AG09319 (cell line): ENCODE measurements at places on chromosomes 2 and 18.

- DNase-seq: no peak
Measured at GRCh38 chr2:41989501-41990180, 58.2 kb upstream of the PKDCC start.

- DNase-seq: peak; percentile 53
Measured at GRCh38 chr2:222844323-222844722, 16.5 kb upstream of the ACSL3 start.

DNA sequence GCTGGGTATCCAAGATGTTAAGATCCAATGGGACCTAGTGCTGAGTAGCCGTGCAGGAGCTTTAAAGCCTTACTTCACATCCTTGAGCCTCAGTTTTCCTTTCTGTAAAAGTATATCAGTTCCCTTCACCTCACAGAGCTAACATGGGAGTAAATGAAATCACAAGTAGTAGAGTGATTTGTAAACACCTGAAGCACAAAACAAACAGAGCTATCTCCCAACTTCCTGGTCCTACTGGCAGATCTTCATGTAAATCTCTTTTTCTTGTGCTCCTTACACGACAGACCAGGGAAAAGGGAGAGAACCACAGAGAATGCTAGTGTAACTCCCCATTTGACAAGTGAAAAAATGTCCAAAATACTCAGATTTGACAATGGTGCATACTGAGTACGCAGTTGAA lies 17.3 kb downstream of the CCDC93 start:
- DNase-seq: no peak

GRCh38 chr2:216536734-216537210 lies 38.1 kb downstream of the RPL37A start:
- DNase-seq: no peak
